ENCODE measurements at places on chromosomes 1 and 21.

GRCh38 chr1:201895913-201896807 is 7.5 kb downstream of the SHISA4 start:
- peak; percentile 94 for DNase-seq

DNA sequence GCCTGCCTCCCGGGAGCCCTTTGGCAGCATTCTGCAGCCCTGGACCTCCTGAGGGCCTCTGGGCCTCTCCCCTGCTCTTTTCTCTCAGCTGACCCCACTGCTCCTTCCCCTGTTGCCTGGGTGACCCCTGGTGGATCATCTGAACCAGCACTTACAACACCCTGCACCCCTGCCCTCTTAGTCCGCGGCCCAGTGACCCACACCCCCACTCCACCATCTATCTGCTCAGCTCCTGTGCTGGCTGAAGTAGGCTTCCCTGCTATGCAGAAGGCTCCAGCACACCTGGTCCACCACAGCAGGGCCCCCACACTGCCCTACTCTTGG is 74.0 kb downstream of the DMRTA2 start:
- no peak for DNase-seq

- DNase-seq, result no peak
These were observed 176.0 kb downstream of the GABPA start for GRCh38 chr21:25910809-25911208.

DNA sequence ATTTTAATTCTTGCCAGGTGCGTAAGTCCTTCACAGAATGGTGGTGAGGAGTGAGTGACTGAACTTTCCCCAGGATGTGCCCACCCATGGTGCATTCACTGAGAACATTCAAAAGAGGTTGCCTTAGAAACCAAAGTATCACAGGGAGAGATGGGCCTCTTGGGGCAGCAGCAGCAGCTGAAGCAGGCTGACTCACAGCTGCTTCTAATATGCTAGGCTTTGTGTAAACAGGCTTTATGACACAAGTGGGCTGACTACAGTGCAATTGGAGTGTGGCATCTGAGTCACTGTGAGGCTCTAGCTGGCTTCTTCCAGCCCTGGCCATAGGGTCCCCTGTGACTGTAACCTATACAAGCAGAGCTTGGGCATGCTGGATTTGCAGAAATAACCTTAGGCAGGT is 12.6 kb downstream of the PIGP start:
- peak; percentile 67 for DNase-seq

DNA sequence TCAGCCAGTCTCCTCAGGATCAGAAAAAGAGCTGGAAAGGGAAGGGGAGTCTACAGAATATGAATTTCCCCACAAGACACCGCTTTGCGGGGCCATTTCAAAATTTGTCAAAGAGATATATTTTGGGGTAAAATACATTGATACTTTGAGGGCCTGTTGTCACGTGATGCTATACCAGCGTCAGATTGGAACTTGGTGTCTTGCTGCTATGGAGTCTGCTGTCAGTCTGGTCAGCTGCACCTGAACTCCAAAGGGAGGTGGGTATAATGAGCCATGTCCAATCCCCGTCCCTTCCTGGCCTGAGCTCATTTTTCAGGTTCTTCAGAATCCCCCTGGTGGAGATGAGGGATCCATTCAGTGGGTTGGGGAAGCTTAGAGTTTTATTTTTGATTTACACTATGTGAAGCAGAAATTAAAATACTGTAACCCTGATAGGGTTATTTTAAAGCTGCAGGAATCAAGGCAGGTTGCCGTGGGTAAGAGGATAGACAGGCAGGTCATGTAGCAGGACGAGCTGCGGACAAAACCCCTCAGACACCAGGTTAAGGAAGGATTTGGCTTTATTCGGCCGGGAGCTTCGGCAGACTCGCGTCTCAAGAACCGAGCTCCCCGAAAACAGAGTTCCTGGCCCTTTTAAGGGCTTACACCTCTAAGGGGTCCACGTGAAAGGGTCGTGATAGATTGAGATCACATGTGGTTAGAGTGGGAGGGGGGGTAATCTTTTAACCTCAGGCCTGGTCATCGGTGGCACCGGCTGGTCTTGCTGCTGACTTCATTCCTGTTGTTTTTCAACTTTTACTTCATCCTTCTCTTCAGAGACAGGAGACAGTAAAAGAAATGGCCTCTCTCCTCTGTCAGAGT is 2.2 kb upstream of the POFUT2 start:
- no peak for DNase-seq

- DNase-seq, result peak; percentile 26
These were observed 1.6 kb upstream of the PFKL start for GRCh38 chr21:44298301-44298700.

DNA sequence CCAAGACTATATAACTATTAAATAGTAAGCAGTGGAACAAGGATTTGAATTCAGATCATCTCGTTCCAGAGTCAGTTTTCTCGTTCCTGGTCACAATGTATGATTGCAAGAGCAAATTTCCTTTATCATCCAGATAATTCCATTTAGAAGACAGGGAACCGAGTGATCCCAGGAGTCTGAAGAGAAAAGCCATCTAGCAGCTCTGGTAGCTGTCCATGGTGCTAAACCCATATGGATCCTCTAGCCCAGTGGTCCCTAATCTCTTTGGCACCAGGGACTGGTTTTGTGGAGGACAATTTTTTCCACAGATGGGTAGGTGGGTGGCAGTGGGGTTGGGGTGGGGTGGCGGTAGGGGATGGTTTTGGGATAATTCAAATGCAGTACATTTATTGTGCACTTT is 229.4 kb downstream of the PTPRU start:
- DNase-seq, result no peak

- no peak for DNase-seq
These were observed 845.4 kb upstream of the CXADR start for GRCh38 chr21:16667395-16667794.

DNA sequence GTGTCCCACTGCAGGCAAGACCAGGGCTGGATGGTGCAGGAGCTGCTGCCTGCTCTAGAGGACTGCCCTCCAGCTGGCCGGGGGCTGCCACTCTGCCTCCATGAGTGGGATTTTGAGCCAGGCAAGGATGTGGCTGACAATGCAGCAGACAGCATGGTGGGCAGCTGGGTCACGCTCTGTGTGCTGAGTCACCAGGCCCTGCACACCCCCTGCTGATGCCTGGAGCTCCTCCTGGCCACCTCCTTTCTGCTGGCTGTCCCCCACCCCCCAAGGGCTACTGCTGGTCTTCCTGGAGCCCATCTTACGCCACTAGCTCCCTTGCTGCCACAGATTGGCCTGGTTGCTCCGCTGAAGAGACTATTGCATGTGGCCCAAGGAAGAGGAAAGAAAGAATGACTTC is 3.9 kb upstream of the ZSCAN20 start:
- DNase-seq, result no peak

DNA sequence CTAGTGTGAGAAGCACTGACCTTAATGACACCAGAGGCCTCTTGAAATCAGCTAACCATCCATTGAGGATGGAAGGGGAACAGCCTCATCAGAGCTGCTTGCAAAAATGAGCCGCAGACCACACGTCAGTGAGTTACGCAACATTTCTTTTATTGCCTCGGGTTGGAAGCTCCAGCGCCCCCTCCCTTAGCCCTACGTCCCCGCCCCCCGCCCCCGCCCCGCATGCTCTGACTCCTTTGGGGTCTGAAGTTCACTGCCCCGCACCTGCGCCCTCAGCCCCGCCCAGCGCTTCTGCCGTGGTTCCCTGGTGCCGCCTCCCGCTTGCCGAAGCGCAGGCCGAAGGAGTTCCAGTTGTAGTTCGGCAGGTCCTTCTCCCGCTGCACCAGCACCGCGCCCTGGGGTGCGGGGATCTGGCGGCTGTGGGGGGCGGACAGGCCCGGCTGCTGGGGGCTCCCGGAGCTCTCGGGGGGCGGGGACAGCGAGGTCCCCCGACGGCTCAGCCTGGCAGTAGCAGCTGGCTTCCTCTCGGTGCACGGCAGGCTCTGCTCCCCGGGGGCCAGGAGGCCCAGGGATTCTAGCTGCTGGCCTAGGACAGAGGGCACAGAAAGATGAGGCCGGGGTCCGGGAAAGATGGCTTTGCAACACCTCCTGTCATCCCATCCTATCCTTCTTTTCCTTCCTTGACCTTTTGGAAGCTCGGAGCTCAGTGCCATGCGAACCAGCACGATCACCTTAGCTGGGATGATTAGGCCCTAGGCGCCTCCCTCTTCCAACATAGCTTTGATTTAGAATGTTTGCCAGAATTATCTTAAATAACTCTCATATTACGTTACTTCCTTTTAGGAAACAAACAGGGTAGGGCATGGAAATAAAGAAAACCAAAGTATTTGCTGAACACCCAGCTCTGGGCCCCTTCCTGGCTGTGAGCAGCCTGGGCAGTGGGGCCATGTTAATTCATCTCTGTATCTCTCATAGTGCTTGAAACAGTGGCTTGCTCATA is 5.8 kb downstream of the KISS1 start:
- DNase-seq, result peak; percentile 63

DNA sequence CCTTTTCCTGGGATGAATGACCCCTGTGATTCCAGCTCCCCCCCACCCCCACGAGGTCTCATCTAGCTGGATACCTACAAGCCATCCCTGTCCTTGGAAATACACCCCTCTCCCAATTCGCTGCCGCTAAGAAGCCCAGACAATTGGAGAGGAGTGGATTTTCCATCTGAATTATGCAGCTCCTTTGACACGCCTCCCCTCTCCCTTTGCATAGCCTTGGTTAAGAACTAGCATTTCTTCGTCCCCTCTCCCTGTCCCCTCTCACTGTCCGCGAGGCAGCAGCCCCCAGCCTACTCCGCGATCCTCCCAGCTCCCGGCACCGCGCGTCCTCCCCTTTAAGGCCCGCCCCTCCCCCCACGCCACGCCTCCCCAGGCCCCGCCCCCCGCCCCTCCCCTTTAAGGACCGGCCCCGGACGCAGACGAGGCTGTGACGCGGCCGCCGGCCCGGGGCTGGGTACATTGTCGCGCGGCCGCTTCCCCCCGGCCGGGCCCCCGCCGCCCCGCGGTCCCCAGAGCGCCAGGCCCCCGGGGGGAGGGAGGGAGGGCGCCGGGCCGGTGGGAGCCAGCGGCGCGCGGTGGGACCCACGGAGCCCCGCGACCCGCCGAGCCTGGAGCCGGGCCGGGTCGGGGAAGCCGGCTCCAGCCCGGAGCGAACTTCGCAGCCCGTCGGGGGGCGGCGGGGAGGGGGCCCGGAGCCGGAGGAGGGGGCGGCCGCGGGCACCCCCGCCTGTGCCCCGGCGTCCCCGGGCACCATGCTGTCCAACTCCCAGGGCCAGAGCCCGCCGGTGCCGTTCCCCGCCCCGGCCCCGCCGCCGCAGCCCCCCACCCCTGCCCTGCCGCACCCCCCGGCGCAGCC is at the start of gene MAPKAPK2:
Gene MAPKAPK2, plus strand, starts transcription at position 428 of the 856 bp plus-strand sequence. Its CDS starts 325 bp downstream, at position 753.
- DNase-seq, result peak; percentile 82

DNA sequence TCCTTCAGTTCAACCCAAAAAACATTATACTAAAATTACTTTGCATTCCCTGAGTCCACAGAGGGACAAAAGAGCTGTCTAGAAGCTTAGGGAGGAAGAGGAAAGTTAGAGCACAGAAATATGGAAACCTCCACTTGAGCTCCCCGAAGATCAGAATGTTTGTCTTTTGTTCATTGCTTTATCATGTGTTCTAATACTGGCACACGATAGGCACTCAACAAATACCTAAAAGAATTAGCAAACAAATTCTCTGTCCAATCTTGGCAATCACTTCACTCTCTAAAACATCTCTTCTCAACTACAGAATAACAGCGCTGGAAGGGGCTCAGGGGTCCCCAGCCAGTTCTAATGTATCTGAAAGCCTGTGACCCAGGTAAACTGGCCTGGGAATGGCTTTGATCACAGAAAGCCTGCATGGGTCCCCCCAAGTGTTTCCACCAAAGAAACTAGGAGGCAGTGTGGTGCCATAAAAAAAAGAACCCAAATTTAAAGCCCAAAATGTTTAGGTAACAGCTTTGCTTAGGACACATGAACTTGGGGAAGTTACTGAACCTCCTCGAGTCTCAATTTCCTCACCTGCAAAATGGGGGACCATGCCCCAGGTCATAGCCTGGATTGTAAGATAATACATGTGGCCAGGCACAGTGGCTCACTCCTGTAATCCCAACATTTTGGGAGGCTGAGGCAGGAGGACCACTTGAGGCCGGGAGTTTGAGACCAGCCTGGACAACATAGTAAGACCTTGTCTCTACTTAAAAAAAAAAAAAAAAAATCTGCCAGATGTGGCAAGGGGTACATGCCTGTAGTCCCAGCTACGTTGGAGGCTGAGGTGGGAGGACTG is 45.8 kb downstream of the SSBP3 start:
- DNase-seq, result no peak

DNA sequence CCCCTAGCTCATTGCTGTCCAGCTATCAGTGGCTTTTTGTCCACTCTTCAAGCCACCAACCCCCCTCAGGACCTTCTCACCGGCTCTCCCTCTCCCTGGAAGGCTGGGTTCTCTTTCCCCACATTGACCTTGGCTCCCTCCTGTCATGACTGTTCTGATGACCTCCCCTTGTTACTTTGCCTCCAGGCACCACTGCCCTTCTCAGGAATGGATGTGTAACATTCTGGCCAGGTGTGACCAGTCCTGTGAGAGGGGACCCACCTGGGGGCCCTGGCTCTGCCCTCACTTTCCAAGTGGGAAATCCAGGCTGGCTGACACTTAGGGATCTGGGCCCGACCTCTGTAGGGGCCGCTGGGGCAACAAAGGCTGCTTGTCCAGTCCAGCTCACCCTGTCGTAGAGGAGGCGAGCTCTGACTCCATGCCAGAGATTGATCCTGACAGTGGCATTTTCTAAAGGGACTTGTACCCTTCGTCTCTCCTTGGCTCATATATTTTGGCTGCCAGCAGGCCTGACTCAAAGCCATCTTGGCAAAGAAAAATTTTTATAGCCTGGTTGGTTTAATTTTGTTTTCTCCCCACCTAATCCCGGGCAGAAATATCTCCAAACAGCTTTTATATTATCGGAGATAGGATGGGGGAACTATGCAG is 37.9 kb upstream of the USP24 start:
- no peak for DNase-seq
